ENCODE measurements at places on chromosomes 3 and 15.

DNA sequence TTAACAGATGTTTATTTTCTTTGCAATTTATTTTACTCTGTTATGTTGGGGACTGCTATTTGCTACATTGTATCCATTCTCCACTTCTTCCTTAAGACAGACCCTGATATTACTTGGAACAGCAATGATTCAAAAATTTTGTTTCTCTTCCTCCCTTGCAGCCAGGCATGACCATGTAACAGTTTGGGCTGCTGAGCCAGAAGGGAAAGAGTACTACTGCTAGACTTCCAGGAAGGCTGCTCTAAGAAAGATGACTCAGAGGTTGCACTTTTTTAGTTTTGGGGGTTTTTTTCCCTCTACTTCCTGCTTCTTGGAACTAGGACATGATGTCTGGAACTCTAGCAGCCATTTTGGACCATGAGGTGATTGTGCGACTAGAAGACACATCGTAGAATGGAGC lies 10.3 kb downstream of the PRR20G start:
- DNase-seq: no peak

DNA sequence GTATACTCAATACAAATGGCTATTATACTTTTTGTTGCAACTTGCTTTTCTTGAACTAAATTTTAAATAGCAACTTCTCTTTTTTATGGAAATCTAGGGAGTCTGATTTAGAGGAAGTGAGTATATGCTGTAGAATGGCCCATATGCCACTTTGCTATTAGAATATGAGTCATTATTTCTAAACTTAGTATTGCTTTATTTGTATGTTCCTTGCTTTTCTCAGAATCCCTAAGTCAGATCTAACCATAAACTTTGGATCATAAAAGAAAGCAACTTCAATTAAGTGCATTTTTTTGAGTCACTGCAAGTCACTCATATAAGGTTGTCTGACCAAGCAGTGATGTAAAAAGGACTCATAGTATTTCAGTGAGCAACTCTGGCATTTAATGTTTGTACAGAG lies 17.5 kb upstream of the SPTSSB start:
- no peak for DNase-seq

DNA sequence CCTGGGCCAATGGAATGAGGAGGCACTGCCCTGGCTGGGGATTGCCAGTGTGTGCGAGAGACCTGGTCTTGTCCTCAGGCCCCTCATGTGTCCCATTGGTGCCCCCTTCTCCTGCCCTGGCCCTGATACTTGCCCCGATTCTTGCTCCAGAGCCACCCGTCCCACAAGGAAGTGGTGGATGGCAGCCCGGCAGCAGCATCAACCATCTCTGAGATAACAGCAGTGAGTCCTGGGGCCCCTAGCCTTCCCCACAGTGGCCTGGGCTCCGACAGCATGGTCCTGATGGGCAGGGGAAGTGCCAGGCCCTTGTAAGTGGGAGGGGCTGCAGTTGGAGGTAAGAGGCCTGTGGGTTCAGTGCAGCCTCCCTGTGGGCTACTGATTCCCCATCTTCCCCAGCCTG lies 15.4 kb downstream of the VILL start:
- DNase-seq: no peak

- no peak for DNase-seq
Observed at GRCh38 chr3:48715174-48715800, 1.7 kb downstream of the IP6K2 start.

DNA sequence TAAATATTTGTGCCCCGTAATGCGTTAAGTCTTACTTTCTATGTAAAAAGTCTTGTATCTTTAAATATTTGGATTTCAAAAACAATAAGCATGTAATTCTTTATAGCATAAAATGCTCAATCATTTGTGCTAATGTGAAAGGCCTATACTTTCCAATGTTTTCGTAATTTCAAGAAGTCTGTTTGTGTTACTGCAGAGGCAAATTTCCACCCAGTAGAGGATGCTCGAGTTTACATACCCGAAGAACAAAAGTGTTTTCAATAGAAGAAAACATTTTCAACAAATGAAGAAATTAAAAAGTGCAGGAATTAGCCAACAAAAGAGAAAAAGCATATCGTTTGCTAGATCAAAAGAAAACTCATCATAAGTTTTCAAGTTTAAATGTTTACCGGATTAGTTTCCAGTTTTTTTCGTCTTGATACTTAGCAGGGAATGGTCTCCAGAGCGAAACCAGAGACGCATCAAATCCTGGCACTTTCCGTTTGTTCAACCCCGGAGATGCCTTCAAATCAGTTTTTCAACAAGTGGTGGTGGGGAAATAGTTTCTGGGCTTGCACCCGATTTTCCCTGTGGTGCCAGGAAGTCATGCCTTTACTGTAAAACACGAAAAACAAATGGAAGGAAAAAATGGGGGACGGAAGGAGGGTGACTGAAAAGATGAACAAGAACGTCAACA lies 1.0 kb downstream of the CGGBP1 start:
- DNase-seq: no peak

DNA sequence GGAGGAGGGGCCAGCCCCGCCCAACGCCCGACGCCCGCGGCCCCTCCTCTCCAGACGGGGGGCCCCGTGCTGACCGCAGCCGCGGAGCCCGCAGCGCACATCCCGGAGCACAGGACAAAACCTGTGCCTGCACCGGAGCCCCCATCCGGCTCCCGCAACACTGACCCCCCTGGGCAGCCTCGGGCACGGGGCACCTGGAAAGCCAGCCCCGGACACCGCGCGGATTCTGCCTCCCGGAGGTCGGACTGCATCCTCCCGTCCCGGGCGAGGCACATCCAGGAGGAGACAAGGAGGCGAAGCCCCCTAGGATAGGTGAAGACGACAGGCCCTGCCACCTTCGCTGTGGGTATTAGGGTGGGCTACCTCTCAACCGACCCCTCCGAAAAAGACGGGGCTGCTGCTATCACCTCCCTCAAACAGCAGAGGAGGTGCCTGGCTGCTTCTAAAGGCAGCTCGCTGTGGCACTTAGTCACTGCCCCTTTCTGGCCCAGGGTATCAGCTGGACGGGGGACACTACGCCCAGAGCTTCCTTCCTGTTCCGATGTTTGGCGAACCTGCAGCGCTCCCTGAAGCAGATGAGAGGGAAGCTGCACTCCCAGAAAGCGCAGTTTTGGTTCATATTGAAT lies 10.6 kb downstream of the XXYLT1 start:
- DNase-seq: no peak

DNA sequence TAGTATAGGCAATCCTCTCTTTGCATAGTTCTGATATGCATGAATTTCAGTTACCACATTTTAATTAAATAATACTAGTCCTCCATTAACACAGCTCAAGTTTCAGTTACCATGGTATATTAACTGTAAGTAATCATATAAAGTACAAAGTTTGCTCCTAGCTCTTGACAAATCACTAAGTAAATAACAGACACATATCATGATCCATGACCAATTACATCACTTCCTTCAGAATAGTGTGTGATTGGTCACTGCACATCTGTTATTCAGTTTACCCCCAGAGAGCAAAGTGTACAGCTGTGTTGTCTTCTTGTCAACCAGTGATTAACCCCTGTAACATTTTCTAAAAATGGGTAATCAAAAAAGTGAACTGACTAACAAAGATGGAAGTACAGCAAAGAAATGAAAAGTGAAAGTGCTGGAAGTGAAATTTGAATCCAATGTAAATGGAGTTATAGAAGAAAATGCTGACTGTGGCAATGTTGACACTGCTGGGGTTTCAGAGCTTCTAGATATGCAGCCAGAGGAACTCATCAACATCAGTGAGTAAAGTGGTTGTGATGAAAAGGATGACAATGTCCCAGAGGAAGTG lies 30.2 kb upstream of the LEKR1 start:
- no peak for DNase-seq

DNA sequence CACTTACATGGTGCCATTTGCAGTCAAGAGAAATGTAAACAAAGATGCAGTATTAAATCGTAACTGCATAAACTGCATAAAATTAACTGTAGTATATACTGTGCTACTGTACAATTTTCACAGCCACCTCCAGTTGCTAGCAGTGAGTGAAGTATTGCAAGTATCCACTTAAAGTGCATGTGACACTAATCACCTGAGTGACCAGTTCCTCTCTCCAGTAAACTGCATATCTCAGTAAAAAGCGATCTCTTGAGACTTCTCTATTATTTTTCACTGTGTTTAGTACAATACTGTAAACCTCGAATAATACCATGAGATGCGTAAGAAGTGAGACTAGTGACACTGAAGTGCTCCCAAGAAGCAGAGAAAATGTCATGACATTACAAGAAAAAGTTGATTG lies 111.7 kb upstream of the PLXND1 start:
- no peak for DNase-seq

GRCh38 chr15:58724466-58724865 lies 25.0 kb downstream of the ADAM10 start:
- no peak for DNase-seq

DNA sequence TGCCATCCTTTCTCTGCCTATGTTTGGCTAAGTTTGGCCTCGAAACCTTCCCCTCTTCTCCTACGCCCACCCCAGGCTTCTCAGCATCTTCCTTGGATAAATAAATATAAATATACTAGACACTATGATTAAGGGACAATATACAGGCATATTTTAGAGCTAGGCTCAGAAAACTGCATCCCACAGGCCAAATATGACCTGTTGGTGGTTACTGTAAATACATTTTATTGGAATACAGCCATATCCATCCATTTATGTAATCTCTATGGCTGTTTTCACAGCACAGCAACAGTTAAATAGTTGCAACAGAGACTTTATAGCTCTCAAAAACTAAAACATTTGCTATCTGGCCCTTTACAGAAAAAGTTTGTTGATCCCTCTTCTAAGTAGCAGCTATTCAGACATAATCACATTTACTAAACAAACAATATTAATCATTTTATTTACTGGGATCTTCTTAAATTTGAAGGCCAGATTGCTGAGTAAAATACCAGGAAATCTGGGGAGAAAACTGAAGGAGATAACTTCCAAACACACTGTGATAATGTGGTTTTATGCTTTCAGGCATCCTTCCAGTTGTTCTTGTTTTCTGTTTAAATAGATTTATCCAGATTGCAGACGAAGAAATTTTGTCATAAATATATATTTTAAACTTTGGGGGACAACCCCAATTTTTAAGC lies 269.7 kb upstream of the THRB start:
- no peak for DNase-seq

GRCh38 chr15:69706353-69707097 lies 253.9 kb downstream of the RPLP1 start:
- DNase-seq: no peak

DNA sequence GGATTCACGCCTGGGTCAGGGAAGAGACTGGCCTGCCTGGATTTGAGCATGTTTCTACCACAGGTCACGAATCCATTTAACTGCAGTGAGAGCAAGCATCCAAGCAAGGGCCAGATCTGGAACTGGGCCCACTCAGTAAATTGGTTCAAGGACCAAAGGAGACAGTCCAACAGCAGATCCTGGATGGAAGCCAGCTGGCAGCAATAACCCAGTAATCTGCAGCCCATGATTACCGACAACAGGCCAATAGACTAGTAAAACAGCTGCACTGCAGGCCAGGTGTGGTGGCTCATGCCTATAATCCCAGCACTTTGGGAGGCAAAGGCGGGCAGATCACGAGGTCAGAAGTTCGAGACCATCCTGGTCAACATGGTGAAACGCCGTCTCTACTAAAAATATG lies 11.8 kb downstream of the SAMD7 start:
- DNase-seq: no peak

DNA sequence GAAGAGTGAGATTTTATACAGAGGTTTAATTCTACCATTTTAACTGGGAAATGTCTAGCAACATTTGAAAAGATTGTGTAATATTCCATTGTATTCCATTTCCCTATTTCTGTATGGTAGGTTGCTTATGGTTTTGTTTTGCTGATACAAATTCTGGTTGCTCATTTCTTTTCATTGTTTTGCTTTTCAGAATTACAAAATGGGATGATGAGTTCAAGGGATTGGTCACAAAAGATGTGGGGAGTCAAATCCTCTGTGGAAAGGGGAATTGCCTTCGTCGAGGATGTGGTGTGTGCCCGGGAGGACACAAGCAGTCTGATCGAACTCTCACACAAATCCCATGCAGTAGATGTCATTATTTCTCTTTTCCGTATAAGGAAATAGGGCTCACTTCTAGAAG lies 18.3 kb downstream of the SLCO3A1 start:
- DNase-seq: no peak

- DNase-seq: no peak
Observed at GRCh38 chr15:82808634-82809041, 790 bp upstream of the WHAMM start.

DNA sequence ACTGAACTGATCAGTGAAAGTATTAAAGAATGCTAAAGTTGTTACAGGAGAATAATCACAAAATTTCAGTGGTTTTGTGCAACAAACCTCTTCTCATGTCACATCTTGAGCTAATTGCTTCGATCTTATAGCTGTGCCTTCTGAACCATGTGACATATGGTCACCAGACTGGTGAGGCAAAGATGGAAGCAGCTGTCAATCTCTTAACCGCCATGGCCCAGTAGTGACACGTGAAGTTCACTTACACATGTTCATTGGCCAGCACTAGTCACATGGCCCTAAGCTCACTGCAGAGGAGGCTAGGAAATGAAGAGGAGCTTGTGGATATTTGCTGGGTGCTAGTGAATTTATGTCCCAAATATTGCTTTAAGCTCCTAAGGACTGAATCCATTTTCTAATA lies 32.5 kb downstream of the BOC start:
- no peak for DNase-seq

- no peak for DNase-seq
Observed at GRCh38 chr15:29942143-29942542, 119.9 kb upstream of the TJP1 start.

Data from stimulated activated CD8-positive, alpha-beta memory T cell treated with anti-CD3 and anti-CD28 coated beads, Interleukin-4, amount 100 ng/mL, for 1 hour (primary cell).